ENCODE measurements at places on chromosomes 4 and X. TPM values are rescaled to one million over a fixed set of nuclear protein-coding genes. Genes with fewer than 3 reads are reported as not detected.

GRCh38 chr4:121209171-121209570 lies 45.0 kb upstream of the TNIP3 start:
- no peaks in the 10 kb centered on the region for H3K36me3 ChIP-seq
- no peaks in the 10 kb centered on the region for H3K4me1 ChIP-seq
- H3K27me3 ChIP-seq = no peaks in the 10 kb centered on the region
- no peak for DNase-seq

DNA sequence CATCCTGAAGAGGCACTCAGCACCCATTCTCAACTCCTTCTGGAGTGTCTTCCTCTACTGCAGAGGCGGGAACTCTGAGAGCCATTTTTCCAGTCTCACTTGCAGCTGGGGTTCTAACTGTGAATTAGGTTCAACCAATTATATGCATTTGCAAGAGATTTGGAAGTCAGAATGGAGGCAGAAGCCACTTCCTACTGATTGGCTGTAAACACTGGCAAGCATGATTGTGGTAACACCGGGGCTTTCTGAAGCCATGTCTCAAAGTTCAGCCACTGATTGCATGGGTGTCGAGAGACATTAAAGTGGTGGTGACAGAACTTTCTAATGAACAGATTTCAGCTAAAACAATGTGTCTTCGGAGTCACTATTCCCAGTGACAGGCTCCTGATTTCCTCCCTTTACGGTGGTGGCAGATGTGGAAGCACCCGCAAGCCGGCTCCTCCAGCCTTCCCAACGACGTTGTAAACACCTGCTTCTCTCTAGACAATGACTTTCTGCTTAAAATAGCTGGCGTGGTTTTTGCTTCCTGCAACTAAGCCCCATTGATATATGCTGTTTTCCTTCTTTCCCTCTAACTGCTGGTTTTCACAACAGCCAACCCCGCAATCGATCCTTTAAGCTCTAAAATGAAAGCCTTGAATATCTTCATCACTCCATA lies 92.0 kb downstream of the IRF2 start:
- H3K27me3 ChIP-seq = no peaks in the 10 kb centered on the region
- peaks cover 4% of the 10 kb centered on the region for H3K36me3 ChIP-seq
- H3K4me3 ChIP-seq = no peak overlapping the region
- peaks cover 29% of the 10 kb centered on the region for H3K4me1 ChIP-seq

DNA sequence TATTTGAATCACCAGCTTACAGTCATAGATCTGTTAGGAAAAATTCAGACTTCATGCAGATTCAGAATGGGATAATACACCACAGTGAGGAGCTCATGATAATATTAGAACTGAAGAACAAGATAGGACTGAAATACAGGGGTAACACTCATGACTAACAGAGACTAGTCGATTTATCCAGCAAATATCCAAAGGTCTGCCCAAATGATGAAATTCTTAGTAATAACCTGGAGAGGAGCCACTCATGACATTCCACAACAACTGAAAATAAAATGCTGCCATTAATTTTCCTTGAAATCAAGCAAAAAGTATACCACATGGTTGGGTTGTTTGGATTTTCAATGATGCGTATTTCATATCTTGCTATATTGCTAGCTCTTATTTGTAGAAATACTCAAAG lies 903.7 kb upstream of the ADGRL3 start:
- H3K27me3 ChIP-seq = no peaks in the 10 kb centered on the region
- H3K4me1 ChIP-seq = no peaks in the 10 kb centered on the region
- no peak overlapping the region for H3K27ac ChIP-seq
- no peak overlapping the region for H3K4me3 ChIP-seq

GRCh38 chr4:94519925-94520789 lies 68.4 kb downstream of the PDLIM5 start:
- H3K36me3 ChIP-seq = peaks cover 13% of the 10 kb centered on the region
- H3K27ac ChIP-seq = peak overlapping the region; percentile 88
- DNase-seq = no peak
- no peaks in the 10 kb centered on the region for H3K27me3 ChIP-seq
- no peak overlapping the region for H3K4me3 ChIP-seq
- peaks cover 72% of the 10 kb centered on the region for H3K4me1 ChIP-seq

- H3K4me1 ChIP-seq = no peaks in the 10 kb centered on the region
- H3K36me3 ChIP-seq = no peaks in the 10 kb centered on the region
- no peak for DNase-seq
- H3K27ac ChIP-seq = no peak overlapping the region
- H3K27me3 ChIP-seq = peaks cover 5% of the 10 kb centered on the region
Observed at GRCh38 chr4:55824865-55825264, 5.3 kb downstream of the EXOC1L start.

Gene CDS1
- total RNA-seq = under 0.01 TPM

Gene RNF113A
- total RNA-seq = 15.3 TPM

Gene CXCL13
- total RNA-seq = not detected

All from osteoblast (primary cell).